ENCODE measurements at places on chromosomes 4 and X. TPM values are rescaled to one million over a fixed set of nuclear protein-coding genes. Genes with fewer than 3 reads are reported as not detected.

PABPC1L2B gene
- not detected for polyA plus RNA-seq

PPBP gene
- polyA plus RNA-seq = 0.80 TPM

ITGB1BP2 gene
- 5.4 TPM for polyA plus RNA-seq

NAT8L gene
- polyA plus RNA-seq = 0.80 TPM

RAB40A gene
- 1.9 TPM for polyA plus RNA-seq

EVC gene
- 16.4 TPM for polyA plus RNA-seq

IBSP gene
- polyA plus RNA-seq = not detected

PYURF gene
- 69.8 TPM for polyA plus RNA-seq

F8A2 gene
- polyA plus RNA-seq = not detected

ADH1A gene
- not detected for polyA plus RNA-seq

MAGEE2 gene
- polyA plus RNA-seq = 0.25 TPM

CXXC4 gene
- polyA plus RNA-seq = 2.1 TPM

RENBP gene
- polyA plus RNA-seq = 2.8 TPM

COL4A6 gene
- 3.3 TPM for polyA plus RNA-seq

UBA1 gene
- 129 TPM for polyA plus RNA-seq

KCND1 gene
- 4.2 TPM for polyA plus RNA-seq

PLK4 gene
- 2.1 TPM for polyA plus RNA-seq

UGT2B17 gene
- not detected for polyA plus RNA-seq

GLRA3 gene
- not detected for polyA plus RNA-seq

SHOX gene
- polyA plus RNA-seq = not detected

NWD2 gene
- polyA plus RNA-seq = not detected

PHOX2B gene
- polyA plus RNA-seq = not detected

CSN1S1 gene
- polyA plus RNA-seq = not detected

TRIM2 gene
- polyA plus RNA-seq = 17.9 TPM

All from ovary (tissue), 10 donors.